ENCODE measurements at places on chromosomes 12 and 14.

DNA sequence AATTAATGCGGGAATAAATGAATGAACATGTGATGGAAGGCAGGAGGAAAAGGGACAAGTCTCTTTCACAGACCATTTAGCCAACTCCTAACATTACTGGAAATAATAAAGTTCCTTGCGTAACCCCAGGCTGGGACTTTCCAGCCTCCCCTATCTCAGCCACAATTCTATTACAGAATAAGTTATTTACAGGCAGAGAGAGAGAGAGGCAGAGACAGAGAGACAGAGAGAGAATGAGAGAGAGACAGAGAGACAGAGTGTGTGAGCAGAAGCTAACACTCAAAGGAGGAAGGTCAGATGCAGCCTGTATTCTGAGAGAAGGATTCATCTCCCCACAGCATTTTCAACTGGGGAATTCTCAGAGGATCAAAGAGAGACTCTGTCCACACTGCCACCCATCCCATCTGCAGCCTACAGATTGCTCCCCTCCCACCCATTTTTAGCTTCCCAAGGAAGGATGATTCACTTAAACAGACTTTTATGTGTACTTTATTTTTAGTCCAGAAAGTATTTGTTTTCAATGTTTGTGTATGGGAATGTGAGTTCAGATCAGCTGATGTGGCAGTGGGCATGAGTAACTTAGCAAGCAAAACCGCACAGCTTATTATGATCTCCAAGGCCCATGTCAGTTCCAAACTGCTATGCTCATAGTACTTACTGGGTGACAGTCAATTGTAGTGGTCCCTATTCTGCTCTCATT lies 165.7 kb downstream of the CAND1 start:
- no peak for DNase-seq

DNA sequence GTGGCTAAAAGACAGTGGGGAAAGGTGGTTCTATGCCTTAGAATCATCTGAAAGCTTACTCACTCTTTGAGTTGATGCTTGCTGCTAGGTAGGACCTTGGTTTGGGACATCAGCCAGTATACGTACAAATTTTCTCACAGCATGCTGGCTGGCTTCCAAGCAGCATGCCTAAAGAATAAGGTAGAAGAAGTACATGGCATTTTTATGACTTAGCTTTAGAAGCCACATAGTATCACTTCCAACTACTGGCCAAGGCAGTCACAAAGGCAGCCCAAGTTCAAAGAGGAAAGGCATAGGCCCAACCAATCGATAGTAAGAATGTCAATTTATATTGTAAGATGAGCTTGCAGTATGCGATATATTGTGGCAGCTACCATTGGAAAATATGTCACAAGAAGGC lies 284.2 kb upstream of the CAND1 start:
- DNase-seq: no peak

DNA sequence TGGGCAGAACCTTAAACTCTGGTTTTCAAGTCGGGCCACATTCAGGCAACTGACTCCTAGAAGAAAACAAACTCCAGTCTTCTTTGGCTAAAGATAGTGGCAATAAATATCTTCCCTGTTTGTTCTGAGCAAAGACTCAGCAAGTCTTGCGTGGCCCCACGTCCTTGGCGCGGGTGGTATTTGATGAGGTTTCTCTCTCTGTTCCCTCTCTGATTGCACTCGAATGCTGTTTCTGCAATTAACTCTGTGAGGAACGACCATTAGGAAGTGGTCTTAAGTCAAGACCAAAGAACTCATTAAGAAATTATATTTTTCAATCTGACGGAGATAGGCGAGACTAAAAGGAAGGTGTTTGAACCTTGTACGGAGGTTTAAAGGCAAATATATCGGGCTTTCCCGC lies 177.6 kb downstream of the TMEM132C start:
- DNase-seq: no peak

GRCh38 chr14:38616959-38617358 lies 361.1 kb upstream of the CLEC14A start:
- no peak for DNase-seq

GRCh38 chr12:91845365-91845764 lies 300.3 kb downstream of the BTG1 start:
- no peak for DNase-seq

- DNase-seq: no peak
Observed at GRCh38 chr14:34623506-34623905, 6.4 kb downstream of the SNX6 start.

DNA sequence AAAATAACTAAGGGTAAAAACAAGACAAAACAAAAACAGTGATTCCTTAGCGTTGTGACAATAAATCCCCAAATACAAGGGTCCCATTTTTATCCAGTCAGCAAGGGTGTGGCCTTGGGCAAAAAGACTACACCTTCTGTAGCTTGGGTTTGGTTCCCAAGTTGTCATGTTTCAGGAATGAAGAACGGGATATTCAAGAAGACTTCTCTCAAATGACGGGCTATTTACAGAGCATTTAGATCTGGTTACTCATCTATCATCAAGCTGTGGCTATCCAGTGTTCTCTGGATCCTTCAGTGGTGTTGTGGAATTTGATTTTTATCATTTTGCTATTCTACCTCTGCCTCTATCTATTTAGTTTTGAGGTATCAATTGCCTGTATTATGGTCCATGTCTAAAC lies 219.7 kb downstream of the SLC25A21 start:
- no peak for DNase-seq

GRCh38 chr12:93221841-93222240 lies 155.9 kb upstream of the NUDT4 start:
- DNase-seq: no peak

DNA sequence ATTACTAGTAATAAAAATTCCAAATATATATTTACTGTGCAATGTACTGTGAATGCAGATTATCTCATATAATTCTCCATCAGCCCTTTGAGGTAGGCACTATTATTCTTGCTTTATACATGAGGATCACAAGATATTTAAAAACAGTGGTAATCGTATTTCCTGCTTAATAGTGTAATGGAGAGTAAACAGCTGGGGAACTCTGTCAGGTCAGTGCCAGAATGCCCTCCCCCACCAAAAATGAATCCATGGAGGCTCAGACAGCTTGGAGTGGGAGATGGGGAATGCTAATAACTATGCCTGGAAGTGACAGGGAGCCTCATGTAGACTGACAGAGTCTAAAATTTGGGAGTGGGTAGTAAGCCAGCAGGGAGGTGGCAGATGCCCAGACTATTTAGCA lies 153.6 kb downstream of the PAH start:
- DNase-seq: no peak

- DNase-seq: no peak
Observed at GRCh38 chr12:3117144-3117581, 40.0 kb downstream of the TSPAN9 start.

- DNase-seq: no peak
Observed at GRCh38 chr12:131607658-131608447, 103.0 kb upstream of the SFSWAP start.

- no peak for DNase-seq
Observed at GRCh38 chr14:76595266-76595665, 166.0 kb upstream of the VASH1 start.

DNA sequence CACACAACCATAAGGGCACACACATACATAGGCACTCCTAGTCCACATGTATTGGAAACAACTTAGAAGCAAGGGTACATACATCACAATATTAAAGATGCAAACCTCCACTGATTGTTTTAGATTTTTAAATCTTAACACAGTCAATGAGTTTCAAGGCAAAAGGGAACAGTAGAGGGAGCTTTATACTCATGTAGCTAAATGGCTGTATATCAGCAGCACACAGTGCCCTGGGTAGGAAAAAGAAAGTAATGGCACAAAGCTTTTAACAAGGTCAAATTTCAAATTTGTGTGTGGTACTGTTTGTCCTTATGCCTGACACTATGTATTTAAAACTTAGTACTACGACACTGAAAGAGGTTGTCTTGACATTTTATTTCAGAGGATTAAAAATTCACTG lies 262.0 kb downstream of the MED13L start:
- DNase-seq: no peak

DNA sequence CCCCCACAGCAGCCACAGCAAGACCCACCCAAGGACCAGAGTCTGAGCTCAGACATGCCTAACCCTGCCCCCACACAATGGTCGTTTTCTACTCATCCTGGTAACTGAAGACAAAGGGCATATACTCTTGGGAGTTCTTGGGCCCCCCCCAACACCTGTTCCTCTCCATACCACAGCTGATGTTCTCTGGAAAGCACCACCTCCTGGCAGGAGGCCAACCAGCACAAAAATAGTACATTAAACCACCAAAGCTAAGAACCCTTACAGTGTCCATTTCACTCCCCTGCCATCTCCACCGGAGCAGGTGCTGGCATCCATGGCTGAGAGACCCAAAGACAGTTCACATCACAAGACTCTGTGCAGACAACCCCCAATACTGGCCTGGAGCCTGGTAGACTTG lies 80.6 kb upstream of the DAAM1 start:
- DNase-seq: no peak

- no peak for DNase-seq
Observed at GRCh38 chr12:79191391-79191790, 326.8 kb downstream of the SYT1 start.

- peak; percentile 71 for DNase-seq
Observed at GRCh38 chr14:67571275-67571990, 28.6 kb downstream of the PIGH start.

DNA sequence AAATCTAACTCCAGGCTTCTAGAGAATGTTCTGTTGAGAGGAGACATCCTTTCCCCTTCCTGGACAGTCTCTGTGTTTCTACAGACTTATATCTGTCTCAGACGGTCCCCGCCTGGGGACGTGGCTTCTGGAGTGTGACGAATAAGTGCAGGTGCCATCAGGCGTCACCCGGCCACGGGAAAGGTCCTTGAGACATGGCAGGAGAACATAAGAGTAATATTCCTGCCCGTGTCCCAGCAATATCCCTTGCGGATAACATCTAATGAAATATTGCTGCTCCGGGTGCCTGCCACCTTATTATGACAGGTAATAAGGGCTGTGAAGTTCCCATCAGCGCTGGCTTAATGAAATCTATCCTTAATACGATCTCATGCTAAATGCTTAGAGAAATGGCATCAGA lies 139.6 kb downstream of the PIWIL1 start:
- DNase-seq: no peak

DNA sequence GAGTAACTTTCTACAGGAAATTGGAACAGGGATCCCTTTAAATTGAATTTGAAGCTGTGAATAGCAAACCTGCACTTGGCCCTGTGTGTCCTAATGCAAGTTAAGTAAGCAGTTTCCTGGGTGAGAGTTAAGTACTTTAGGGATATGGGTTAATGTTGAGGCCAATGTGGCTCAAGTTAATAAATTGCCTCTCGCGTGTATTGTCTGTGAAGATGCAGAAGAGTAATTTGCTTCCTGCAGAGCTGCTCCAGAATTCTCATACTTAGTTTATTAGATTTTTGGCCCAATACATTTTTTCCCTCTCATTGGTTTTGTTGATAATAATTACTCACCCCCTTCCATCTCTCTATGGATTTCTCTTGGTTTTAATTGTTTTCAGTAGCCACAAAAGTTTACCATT lies 86.5 kb downstream of the SLC25A47 start:
- DNase-seq: no peak

DNA sequence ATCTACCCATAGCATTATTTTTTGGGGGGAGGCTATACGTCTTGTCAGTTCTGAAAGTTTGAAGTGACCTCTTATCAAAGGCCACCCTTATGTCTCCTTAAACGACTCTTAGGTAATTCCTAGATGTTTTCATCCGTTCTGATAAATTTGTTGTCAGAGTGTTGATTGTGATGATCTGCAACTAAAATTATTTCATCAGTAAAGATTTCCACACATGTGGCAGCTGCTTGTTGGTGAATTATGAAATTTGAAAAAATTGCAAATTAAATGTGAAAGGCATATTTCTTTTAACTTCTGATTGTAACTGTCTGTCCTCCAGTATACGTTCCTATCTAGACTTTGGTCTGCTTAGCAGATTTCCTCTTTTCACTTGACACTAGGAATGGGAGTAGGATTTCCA lies 1.4 kb downstream of the ADIPOR2 start:
- DNase-seq: no peak

DNA sequence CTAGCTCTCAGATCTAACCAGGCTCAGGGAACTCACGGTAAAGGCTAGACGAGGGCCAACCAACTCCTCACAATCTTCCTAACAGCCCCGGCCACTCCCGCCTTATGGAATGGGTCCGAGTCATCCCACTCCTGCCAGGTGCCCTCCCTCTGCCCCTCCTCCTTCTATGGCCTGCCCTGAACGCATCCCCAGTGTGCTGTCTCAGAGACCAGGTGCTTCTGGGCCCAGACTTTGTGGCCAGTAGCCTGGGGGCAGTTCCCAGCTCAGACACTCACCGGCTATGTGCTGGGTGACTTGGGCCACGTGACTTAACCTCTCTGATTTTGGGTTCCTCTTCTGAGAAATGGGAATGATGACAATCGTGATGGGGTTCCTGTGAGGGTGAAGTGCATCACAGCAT lies 22.5 kb downstream of the PAPLN start:
- DNase-seq: no peak

GRCh38 chr14:29712601-29713000 lies 215.0 kb downstream of the PRKD1 start:
- DNase-seq: no peak

- DNase-seq: no peak
Observed at GRCh38 chr14:59394268-59394667, 70.9 kb downstream of the GPR135 start.

- no peak for DNase-seq
Observed at GRCh38 chr14:68894123-68894522, 85.0 kb downstream of the ACTN1 start.

GRCh38 chr14:72610096-72610830 lies 283.6 kb downstream of the DPF3 start:
- DNase-seq: no peak

All from stimulated activated naive CD8-positive, alpha-beta T cell treated with anti-CD3 and anti-CD28 coated beads, Interleukin-15, amount 100 ng/mL, for 72 hours (primary cell).